HepG2 (cell line): ENCODE measurements at places on chromosomes 11 and 22. TPM values are rescaled to one million over a fixed set of nuclear protein-coding genes. Genes with fewer than 3 reads are reported as not detected.
A peak's percentile ranks its signal among the peaks of the same experiment; 100 is the strongest.

DNA sequence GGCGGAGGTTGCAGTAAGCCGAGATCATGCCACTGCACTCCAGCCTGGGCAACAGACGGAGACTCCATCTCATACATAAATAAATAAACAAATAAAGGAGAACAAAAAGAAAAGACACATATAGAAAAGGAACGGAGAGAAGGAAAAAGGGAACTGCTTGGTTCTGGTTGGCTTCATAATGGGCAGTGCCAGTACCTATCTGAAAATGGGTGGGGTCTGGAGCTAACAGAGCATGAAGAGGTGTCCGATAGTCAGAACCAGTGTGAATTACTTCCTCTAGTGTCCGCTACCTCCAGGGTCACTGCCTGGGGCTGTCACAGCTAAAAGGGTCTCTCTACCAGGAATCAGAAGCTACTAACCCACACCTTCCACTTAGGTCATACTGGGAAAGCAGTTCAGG, 27.2 kb upstream of the TTC28 start:
- no peaks in the 10 kb centered on the region for H3K27me3 ChIP-seq
- peaks cover 7% of the 10 kb centered on the region for H3K36me3 ChIP-seq
- DNase-seq: no peak
- peaks cover 20% of the 10 kb centered on the region for H3K4me1 ChIP-seq
- H3K27ac ChIP-seq: no peak overlapping the region

SYT8 gene
- 0.60 TPM in 1 of 2 replicates, not detected in the other for total RNA-seq

GRCh38 chr22:20088263-20088648, 8.2 kb downstream of the DGCR8 start:
- peaks cover 58% of the 10 kb centered on the region for H3K36me3 ChIP-seq
- no peaks in the 10 kb centered on the region for H3K27me3 ChIP-seq
- no peak for DNase-seq
- peaks cover 24% of the 10 kb centered on the region for H3K4me1 ChIP-seq

GRCh38 chr22:33588860-33589259, 331.4 kb downstream of the LARGE1 start:
- H3K4me3 ChIP-seq: no peak overlapping the region
- H3K36me3 ChIP-seq: no peaks in the 10 kb centered on the region
- H3K27ac ChIP-seq: no peak overlapping the region
- H3K27me3 ChIP-seq: no peaks in the 10 kb centered on the region

GRCh38 chr11:62614275-62614674, 1.2 kb downstream of the ROM1 start:
- no peaks in the 10 kb centered on the region for H3K36me3 ChIP-seq
- peak; percentile 35 for DNase-seq
- no peak overlapping the region for H3K4me3 ChIP-seq
- peak overlapping the region; percentile 24 for H3K27ac ChIP-seq
